MV-4-11 (cell line): ENCODE measurements at places on chromosomes 11 and 22.

DNA sequence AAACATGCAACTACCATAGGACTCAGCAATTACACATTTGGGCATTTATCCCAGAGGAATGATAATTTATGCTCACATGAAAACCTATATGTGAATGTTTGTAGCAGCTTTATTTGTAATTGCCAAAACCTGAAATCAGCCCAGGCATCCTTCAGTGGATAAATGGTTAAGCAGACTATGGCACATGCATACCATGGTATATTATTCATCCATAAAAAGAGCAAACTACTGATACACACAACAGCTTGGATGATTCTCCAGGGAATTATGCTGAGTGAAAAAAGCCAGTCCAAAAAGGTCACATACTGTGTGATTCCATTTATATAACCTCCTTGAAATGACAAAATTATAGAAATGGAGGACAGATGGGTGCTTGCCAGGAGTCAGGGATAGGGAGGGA lies 86.7 kb downstream of the ALX4 start:
- DNase-seq: no peak

DNA sequence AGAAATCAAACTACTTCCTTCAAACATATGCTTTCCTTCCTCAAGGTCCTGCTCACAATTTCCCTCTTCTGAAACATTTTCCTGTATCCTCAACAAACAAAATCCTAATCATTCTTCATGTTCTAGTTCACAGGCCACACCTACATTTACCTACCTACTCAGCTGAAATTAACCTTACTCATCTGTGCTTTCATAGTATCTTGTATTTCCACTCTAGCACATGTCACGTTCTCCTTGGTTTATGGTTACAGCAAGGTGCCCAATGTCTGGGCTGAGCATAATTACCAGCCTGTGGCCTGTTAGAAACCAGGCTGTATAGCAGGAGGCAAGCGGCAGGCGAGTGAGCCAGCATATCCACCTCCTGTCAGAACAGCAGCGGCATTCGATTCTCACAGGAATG lies 13.2 kb downstream of the DCUN1D5 start:
- DNase-seq: no peak

- peak; percentile 60 for DNase-seq
These were observed 31.3 kb downstream of the TRAF6 start for GRCh38 chr11:36478700-36479329.

GRCh38 chr11:37503411-37504059 lies 905.5 kb upstream of the RAG2 start:
- DNase-seq: no peak

- no peak for DNase-seq
These were observed 50.7 kb downstream of the MICAL2 start for GRCh38 chr11:12161137-12161536.

- no peak for DNase-seq
These were observed 30.9 kb downstream of the C22orf31 start for GRCh38 chr22:29030618-29031226.

- DNase-seq: no peak
These were observed 9.2 kb upstream of the ANO1 start for GRCh38 chr11:70068950-70069349.

DNA sequence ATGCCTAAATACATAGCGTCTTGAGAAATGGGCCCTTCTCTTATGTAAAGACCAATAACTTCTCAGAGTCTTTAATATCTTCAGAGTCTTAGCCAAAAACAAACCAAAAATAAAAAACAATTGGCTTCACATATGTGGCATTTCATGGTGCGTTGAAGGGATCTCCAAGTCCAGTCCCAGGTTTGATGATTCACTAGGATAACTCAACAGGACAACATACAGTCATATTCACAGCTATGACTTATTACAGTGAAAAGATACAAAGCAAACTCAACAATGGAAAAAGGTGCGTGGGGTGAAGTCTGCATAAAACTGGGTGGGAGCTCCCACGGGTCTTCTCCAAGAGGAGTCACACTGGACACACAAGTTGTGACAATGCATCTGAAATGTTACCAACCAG lies 12.6 kb downstream of the SYTL2 start:
- DNase-seq: no peak

- no peak for DNase-seq
These were observed 1448.3 kb downstream of the BRD1 start for GRCh38 chr22:48379371-48379770.

DNA sequence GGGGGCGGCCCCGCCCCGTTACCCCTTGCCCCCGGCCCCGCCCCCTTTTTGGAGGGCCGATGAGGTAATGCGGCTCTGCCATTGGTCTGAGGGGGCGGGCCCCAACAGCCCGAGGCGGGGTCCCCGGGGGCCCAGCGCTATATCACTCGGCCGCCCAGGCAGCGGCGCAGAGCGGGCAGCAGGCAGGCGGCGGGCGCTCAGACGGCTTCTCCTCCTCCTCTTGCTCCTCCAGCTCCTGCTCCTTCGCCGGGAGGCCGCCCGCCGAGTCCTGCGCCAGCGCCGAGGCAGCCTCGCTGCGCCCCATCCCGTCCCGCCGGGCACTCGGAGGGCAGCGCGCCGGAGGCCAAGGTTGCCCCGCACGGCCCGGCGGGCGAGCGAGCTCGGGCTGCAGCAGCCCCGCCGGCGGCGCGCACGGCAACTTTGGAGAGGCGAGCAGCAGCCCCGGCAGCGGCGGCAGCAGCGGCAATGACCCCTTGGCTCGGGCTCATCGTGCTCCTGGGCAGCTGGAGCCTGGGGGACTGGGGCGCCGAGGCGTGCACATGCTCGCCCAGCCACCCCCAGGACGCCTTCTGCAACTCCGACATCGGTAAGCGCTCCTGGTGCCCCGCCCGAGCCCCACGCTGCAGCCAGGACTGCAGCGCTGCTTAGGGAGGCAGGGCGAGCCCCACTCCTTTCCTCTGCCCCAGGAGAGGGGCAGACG lies at the start of gene TIMP3:
Gene TIMP3 (plus strand): TSS at position 169 of the 700 bp plus-strand sequence. CDS start 297 bp downstream, at position 466.
- no peak for DNase-seq

- DNase-seq: no peak
These were observed 36.0 kb downstream of the BRD1 start for GRCh38 chr22:49791682-49792081.

- DNase-seq: no peak
These were observed 127.9 kb upstream of the MTMR2 start for GRCh38 chr11:96051820-96052219.

DNA sequence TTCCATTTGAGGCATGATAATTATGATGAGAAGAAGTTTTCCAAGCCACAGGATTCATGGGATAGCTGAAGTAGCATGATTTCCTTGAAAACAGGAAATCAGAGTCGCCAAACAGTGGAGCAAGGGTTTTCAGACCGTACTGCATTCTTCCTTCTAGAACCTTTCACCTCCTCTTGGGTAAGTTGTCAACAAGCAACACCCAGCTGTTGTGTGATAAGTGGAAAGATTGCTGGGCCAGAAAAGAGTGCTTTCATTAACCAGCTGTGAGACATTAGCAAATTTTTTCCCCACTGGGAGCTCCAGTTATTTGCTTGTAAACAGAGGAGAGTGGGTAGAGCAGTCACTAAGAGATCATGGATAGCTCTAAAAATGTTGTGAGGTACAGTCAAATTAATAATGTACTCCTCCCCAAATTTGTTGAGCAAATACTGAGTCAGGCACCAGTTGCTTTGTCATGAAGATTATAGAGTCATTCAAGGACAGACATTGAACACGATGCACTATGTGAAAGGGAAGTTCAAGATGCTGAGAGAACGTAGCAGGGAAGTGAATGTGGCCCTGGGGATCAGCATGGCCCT lies 11.7 kb upstream of the MPEG1 start:
- DNase-seq: peak; percentile 77

GRCh38 chr11:95296621-95297025 lies 65.6 kb upstream of the SESN3 start:
- DNase-seq: peak; percentile 89

- no peak for DNase-seq
These were observed 72.4 kb downstream of the KIAA1671 start for GRCh38 chr22:25024895-25025294.

GRCh38 chr11:44632466-44633123 lies 67.1 kb downstream of the CD82 start:
- DNase-seq: peak; percentile 38

- no peak for DNase-seq
These were observed 10.9 kb upstream of the MFNG start for GRCh38 chr22:37497062-37497599.

DNA sequence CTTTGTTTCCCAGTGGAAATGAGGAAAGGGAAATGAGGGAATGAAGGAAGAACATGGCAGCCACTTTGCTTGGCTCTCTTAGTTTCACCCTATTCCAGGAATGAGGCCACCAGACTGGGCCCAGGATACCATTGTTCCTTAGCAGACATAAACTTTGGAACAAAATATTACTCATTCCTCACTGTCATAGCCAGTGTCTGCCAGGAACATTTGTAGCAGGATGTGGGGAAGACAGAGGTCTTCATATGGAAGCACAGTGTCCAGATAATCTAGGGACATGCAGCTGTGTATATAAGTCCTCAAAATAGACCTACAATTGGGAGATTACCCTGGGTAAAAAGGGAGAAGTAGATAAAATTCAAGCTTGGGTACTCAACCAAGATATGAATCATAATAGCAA lies 15.2 kb upstream of the FUT4 start:
- peak; percentile 35 for DNase-seq

DNA sequence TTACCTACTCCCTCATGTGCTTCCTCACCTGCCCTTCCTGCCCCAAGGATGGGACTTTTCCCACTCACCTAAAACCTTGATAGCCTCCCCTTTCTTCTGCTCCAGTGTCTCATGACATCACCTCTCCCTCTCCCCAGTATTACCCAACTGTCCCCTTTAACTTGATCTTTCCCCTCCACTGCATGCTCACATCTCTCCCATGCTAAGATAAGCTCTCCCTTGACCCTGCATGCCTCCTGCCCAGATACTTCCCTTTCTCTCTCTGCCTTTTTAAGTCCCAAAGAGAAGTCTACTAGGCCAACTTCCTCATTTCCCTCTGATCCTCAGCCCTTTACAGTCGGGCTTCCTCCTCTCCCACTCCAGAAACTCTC lies 14.8 kb downstream of the CD3E start:
- peak; percentile 95 for DNase-seq
